ENCODE measurements at places on chromosomes 11 and 22.

- DNase-seq: no peak
These were observed 37.4 kb downstream of the DUSP8 start for GRCh38 chr11:1534682-1535081.

DNA sequence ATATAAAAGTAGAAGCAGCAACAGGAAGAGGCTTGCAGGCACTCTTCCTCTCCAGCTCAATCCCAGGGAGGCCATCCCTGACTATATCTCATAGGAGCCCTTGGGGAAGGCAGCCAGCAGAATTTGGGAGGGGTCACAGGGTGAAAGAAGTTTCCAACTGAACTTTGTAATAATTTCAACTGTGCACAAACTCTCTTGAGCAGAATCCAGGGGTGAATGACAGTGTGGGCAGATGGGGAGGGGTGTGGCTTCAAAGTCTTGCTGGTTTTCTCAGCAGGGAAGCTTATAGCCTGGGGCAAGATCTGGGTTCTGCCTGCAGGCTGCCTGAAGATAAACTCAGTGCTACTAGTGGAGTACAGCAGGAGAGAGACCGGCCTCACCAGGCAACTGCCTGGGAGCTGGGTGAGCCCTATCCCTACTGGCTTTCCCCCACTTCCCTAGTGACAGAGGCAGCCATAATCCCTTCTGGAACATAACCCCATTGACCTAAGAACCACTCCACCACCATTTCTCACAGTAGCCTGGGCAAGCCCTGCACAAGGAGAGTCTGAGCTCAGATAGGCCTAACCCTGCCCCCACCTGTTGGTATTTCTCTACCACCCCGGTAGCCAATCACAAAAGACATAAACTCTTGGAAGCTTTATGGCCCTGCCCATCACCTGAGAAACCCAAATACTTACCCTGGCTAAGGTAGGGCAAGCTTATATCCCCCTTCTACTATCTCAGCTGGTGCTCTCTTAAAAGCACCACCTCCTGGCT lies 17.8 kb upstream of the TTC12 start:
- DNase-seq: no peak

- no peak for DNase-seq
These were observed 85.3 kb upstream of the HEPHL1 start for GRCh38 chr11:93935826-93936225.

DNA sequence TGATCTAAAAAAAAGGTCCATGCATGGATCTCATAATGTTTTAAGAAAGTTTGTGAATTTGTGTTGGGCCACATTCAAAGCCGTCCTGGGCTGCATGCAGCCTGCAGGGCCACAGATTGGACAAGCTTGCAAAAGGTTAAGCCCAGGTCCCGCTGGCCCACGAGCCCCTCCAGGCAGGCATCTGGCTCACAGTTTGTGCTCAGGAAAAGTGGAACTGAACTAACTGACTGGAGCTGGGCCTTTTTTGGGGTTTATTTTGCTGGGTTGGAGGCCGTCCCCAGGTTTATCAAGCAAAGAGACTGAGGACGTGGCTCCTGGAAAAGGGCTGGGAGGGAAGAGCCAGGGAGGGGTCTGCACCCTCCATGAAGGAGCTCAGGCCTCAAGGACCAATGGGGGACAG lies 32.1 kb upstream of the BAIAP2L2 start:
- DNase-seq: no peak

DNA sequence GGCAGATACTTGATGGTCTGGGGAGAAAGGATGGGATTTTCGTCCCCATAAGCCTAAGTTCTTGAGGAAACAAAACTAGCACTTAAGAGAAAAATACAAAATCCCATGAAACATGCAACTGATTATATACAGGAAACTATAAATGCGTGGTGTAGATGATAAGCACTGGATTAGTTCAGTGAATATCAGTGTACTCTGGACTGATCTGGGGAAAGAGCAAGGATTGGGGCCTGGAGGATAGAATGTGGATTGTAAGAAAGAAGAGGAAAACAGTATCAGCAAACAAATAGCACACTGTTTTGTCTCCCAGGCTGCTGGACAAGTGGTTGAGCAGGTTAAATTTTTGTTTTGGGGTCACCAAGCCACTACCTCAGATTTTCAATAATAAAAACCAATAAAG lies 49.8 kb downstream of the DCUN1D5 start:
- no peak for DNase-seq

- DNase-seq: no peak
These were observed 683.5 kb upstream of the CCDC179 start for GRCh38 chr11:23543651-23544222.

- DNase-seq: no peak
These were observed 882 bp upstream of the MAP4K2 start for GRCh38 chr11:64803846-64804345.

DNA sequence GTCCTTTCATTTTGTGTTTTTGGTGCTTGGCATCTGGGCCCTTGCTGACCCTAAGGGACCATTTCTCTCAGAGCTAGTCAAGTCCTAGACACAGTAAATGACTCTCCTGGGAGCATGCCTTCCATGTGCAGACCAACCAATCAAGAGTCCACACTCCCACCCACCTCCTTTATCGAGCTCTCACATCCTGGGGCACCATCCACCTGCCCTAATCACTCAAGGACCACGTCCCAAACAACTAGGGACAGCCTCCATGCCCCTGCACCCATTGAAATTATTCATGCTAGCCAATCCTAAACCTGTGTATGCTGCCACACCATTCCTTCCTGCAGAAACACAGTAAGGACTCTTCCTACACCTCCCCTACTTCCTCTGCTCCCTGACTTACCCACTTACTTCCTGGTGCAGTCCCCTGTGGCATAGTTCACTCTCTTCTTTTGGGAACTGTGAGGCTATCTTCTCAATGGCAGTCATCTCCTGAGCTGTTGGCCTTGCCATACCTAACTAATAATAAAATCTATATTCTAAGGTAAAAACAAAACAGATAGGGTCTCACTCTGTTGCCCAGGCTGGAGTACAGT lies 6.4 kb upstream of the SAA2 start:
- no peak for DNase-seq

DNA sequence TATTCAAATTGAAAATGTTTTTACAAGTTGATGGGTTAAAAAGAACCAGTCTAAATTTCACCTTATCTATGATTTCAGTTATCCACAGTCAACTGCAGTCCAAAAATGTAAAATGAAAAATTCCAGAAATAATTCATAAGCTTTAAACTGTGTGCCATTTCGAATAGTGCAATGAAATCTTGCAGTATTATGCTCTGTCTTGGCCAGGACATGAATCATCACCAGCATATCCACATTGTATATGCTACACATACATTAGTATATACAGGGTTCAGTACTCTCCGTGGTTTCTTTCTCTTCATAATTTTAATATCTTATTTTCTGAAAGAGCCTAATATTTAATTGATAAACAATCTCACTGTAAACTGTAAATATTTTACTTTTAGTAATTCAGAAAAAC lies 45.9 kb downstream of the ARHGAP32 start:
- no peak for DNase-seq

GRCh38 chr22:33529424-33530113 lies 390.7 kb downstream of the LARGE1 start:
- no peak for DNase-seq

DNA sequence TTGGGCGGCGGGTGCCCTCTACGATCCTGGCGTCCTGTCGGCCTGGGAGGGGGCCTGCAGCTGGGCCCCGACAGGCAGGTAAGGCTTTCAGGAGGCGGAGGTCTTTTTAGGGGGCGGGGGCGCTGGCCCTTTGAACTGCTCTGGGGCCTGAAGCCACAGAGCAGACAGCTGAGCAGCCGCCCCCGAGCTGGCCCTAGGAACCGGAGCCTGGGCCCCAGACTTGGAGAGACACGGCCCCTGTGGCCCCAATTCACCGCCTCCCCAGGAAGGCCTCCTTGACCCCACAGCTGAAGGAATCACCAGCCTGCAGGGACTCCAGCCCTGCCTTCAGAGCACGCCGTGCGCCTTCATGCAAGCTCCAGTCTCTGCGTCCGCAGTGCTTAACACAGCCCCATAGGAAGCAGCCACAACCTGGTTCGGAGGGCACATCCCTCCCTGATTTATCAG lies 618 bp upstream of the CERK start:
- DNase-seq: no peak

DNA sequence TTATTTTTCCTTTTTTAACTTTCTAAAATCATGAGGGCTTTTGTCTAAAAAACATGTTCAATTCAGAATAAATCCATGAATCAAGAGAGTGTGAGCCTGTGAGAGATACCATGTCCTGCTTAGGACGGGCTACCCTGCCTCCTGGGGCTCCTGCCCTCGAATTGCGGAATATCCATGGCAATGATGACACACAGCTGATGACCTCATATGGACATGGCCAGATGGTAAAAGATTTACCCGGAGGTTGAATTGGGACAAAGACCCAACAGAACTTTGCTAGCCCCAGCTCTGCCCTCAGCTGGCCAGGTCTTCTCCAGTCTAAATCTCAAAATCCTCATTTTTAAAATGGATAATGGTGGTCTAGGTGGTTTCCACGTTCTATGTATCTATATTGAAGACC lies 538.1 kb upstream of the API5 start:
- DNase-seq: no peak

DNA sequence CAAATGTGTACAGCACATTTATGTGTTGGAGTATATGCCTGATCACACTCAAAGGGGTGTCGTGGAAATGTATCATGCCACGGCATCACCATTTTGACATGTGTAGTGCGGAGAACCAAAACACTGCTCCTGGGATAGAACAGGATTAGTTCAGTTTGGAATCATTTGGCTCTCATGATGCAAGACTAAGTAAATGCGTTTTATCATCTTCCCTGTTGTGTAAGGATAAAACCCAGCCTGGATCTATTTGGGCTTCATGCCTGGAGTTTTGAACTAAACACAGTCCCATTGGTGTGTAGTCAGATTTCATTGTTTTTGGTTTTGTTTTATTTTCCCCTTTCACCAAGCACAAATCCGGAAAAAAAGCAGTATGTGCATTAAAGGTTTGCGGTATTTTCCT lies 574.3 kb downstream of the NTM start:
- DNase-seq: no peak

All from CD14-positive monocyte (primary cell).